ENCODE measurements at places on chromosomes 7 and 10. TPM values are rescaled to one million over a fixed set of nuclear protein-coding genes. Genes with fewer than 3 reads are reported as not detected.

GRCh38 chr7:121341933-121342332, 13.1 kb downstream of the WNT16 start:
- no peak for DNase-seq

- DNase-seq, result no peak
Measured at GRCh38 chr10:7813481-7813880, 4.8 kb upstream of the TAF3 start.

The ACTR3C gene
- total RNA-seq, result 0.11 TPM

DNA sequence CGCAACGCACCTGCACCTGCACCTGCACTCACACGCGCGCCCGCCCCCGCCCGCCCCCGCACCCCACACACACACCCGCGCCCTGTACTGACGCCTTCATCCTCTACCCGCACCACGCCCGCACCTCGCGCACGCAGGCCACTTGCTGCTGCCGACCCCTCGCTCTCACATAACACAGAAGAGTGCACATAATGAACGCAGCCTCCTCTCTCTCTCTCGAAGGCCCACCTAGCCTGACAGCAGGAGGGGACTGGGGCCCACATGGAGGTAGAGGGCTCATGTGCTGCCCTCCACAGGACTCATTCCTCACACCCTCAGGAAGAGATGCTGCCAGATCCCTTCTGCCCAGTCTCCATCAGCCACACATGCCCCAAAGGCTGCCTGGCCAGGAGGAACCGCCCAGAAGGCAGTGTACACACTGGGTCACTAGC, 432 bp upstream of the CAMK2B start:
- no peak for DNase-seq

- no peak for DNase-seq
Measured at GRCh38 chr7:108985037-108985436, 415.4 kb downstream of the DNAJB9 start.

DNA sequence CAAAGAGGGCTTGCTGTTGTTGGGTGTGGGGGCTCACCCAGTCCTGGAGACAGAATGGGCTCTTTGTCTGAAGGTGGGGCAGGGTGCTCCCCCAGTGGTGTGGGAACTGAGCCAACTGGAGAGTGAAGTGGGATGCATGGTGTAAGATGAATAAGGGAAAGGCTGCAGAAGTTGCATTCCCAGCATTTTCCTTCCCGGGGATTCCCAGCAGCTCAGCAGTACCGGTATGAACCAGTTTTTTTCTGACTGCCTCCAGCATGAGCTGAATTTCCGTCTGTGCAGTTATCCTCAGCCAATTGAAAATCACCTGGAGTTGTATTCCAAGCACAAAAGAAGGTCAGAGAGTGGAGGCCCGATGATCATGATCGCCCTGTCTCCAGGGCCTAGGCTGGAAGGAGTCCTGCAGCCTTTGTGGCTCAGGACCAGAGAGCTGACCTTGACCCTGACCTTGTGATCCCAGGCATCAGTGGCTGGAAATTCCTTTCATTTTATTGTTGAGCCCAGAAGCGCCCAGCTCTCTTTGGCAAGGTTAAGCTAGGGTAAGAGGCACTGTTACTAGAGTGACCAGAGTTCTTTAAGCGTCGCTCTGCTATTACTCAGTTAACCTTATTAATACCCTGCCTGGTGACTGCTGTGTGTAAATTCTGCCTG, 33.4 kb downstream of the OGDH start:
- DNase-seq, result no peak

The AFAP1L2 gene
- total RNA-seq, result 30.4 TPM

GRCh38 chr10:5033061-5033778, 29.6 kb upstream of the AKR1C2 start:
- no peak for DNase-seq

- DNase-seq, result no peak
Measured at GRCh38 chr10:118974951-118975350, 54.6 kb upstream of the NANOS1 start.

The OR13A1 gene
- not detected for total RNA-seq

The NXPH1 gene
- 0.32 TPM for total RNA-seq

DNA sequence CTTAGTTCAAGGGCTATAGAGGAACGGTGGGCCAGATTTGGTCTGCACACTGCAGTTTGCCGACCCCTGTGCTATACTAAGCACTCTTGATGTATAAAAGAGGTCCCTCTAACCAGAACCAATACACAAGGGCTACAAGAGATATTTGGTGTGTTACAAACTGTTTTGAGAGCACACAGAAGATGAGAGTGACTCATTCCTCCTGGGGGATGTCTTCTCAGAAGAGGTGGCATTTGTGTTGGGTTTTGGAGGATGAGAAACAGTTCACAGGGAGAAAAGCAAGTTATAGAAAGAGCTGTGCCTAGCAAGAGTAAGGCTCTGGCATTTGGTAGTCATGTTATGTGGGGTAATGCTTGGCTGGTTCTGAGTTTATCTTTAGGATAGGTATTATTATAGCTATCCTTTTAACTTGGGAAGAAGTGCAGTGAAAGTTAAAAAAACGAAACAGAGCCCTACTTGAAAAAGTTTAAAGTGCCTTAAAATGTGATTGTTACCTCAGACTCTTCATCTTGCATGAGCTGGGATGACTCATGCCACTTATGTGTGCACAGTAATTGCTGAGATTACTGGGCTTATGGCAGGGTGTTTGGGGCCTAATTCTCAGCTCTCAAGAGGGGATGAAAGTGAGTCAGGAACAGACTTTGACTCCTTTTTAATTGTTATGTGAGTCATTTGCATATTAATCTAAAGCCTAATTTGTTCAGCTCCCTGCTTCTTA, 160.4 kb downstream of the KIF20B start:
- DNase-seq, result no peak

- DNase-seq, result no peak
Measured at GRCh38 chr10:7070950-7071349, 339.9 kb downstream of the SFMBT2 start.

Measured in ascending aorta (tissue), 2 donors.